ENCODE measurements at places on chromosomes 16 and 17.

- DNase-seq, result no peak
These were observed 14.2 kb downstream of the CLCN7 start for GRCh38 chr16:1460602-1461138.

DNA sequence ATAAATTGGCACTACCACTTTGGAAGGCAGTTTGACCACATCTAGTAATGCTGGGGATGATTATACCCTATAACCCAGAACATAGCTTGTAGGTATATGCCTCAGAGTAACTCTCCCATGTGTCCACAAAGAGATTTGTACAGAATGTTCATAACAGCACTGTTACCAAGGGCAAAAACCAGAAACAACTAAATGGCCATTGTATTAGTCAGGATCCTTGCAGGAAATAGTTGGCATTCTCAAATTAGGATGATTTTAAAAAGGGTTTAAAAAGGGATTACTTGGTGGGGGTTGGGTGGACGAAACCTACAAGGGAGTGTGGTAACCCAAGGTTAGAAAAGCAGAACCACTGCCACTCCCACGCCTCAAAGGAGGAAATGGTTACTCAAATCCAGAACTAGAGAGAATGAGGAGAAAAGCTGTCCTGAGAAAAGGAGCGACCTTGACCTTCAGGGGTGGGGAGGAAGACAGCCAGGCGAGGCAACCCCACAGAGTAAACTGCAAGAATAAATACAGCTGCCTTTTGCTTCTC is 2.1 kb downstream of the CPPED1 start:
- DNase-seq, result no peak

- no peak for DNase-seq
These were observed 129.5 kb downstream of the UTP18 start for GRCh38 chr17:51389875-51390274.

GRCh38 chr16:52309446-52310416 is 237.2 kb downstream of the TOX3 start:
- DNase-seq, result no peak

DNA sequence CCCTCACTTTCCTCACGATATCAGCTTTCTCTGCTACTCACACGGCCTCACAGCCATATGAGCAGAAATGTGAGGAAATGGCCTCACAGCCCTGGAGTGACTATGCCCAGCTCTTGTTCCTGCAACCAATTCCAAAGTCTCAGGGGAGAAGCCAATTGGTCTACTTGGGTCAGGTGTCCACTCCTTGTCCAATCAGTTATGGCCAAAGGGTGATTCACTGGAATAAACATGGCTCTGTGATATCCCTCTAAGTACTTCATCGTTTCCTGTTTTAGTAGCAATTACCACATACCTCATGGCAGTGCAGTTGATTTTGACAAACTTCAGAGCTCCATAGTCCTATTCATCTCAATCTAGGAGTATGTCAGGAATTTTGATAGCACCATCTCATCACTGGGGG is 195.4 kb downstream of the KATNIP start:
- DNase-seq, result no peak

DNA sequence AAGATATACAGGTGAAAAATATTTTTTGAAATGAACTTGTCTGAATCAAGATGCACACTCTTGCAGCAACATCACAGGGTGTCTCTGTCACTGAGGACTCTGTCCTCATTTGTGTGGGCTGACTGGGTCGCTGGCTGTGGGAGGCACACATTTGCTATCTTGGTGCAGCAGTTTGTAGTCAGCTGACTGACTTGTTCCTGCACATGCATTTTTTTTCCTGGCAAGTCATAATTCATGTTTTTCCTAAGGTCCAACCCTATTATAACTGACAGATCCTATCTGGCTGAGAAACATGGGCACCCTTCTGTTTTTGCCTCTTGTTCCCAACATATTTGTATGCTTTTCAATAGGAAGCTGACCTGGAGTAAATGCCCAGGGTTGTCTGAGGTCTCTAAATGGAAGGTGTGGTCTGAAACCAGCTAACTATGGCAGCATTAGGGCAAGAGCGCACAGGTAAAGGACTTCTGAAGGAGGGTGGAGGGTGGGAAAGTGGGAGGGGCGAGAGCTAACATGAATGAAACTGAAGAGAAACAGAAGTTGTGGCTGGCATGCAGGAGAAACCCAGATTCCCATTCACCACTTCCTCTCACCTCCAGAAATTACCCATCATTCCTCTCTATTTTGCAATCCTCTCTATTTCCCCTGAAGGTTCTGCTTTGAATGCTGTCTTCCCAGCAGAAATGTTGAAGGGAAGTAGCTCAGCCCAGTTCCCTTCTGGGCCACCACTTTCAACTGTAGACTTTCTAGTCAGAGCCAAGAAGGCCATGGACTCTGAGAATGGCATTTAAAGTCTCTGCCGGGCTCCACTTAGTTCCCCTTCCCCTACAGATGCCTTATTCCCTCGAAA is 166.1 kb downstream of the PRKCA start:
- DNase-seq, result no peak

GRCh38 chr17:77528516-77529327 is 388.0 kb downstream of the SEC14L1 start:
- no peak for DNase-seq

GRCh38 chr17:42849451-42850181 is 1.4 kb upstream of the AOC3 start:
- no peak for DNase-seq

- DNase-seq, result no peak
These were observed 545 bp downstream of the ARHGAP17 start for GRCh38 chr16:25014500-25015147.

- DNase-seq, result no peak
These were observed 21.5 kb upstream of the MMD start for GRCh38 chr17:55442953-55443683.

- DNase-seq, result no peak
These were observed 126.1 kb upstream of the RCVRN start for GRCh38 chr17:10031127-10031526.

DNA sequence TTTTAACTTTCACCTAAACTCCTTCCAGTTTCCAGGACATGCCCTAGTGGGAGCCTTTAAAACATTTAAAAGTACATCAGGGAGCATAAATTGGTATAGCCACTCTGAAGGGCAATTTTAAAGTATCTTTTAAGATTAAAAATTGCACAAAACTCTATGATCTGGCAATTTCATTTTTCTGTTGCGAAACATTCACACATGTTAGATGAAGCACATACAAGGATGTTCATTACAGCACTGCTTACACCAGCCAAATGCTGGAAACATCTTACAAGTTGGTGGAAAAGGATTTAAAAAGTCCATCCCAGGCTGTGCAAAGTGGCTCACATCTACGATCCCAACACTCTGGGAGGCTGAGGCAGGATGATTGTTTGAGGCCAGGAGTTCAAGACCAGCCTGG is 26.4 kb upstream of the LONP2 start:
- DNase-seq, result no peak

DNA sequence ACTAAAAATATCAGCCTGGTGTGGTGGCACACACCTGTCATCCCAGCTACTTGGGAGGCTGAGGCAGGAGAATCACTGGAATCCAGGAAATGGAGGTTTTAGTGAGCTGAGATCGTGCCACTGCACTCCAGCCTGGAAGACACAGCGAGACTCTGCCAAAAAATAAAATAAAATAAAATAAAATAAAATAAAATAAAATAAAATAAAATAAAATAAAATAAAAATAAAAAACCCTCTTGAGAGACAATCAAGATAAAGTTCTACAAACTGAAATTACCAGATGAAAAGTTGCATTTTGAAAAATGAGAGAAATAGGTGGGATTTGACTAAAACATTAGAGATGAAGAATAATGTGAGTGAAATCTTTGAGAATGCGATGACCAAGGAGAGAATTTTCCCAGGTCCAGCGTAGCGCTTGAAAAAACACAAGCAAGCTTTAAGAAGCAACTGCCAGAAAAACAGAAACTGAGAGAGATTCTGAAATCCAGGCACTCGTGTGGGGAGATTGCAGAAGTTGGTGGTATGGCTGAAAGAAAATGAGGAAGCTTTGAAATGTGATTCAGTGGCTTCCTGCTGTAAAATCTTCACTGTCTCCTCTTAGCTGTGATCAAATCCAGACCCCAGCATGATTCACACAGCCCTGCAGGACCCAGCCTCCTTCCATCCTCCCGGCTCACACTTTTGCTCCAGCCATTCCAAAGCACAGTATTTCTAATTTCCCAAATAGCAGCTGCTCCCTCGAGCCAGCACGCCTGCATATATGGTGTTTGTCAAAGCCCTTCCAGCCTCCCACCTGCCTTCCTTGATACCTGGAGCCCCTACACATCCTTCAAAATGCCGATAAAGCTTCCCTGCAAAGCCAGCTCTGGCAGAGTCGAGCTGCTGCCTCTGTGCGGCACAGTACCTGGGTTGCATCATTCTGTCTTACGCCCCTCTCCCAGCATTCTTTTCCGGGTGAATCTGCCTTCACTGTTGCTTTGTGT is 8.2 kb upstream of the CD300E start:
- DNase-seq, result no peak

DNA sequence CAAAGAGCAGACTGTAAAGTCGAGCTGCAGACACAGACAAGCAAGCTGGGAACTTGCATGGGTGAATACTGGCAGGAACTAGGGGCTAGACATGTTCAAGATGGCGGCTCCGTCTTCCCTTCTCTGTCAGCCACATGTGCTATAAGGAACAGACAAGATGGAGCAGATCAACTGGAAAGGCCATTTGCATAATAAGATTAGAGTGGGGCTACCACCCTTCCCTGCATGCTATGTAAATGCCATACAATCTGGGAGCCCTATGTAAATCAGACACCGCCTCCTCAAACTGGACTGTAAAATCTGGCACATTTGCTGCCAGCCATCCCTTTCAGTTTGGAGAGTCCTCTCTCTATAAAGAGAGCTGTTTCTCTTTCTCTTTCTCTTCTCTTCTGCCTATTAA is 640.1 kb upstream of the CDH8 start:
- DNase-seq, result no peak

DNA sequence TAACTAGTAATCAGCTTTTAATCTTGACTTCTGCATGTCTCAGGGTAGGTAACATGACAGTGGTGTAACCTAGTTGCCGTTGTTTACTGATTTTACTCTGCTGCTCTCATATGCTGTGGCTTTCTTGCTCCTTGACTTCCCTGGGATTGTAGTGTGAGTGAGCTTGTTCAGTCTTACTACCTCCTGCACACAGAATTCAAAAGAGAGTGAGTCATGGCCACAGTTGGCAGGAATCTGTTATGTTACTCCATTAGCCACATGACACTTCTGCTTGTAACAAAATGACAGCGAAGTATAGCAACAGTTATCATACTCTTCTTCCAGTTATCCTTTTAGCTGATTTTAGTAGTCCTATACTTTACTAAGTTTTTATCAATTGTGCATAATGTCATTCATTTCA is 18.8 kb downstream of the TNRC6A start:
- no peak for DNase-seq

- no peak for DNase-seq
These were observed 19.1 kb downstream of the FAM20A start for GRCh38 chr17:68581863-68582645.

- peak; percentile 25 for DNase-seq
These were observed 172.9 kb downstream of the STX8 start for GRCh38 chr17:9402590-9403199.

DNA sequence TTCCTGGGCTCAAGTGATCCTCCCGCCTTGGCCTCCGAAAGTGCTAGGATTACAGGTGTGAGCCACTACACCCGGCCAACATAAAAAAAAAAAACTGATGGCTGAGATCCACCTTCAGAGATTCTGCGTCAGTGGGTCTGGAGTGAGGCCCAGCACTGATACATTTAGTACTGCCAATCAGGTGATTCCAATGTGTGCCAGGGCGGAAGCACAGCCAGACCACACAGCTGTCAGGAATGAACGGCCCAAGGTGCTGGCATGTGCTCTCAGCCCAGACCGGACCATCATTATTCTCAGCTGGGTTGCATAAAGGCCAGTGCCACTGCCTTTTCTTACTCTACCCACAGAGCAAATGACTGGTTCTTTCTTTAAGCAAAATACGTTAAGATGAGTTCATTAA is 1.2 kb upstream of the BCO1 start:
- no peak for DNase-seq

- no peak for DNase-seq
These were observed 97.0 kb downstream of the CYLD start for GRCh38 chr16:50838885-50839284.

- no peak for DNase-seq
These were observed 111.8 kb downstream of the IRX3 start for GRCh38 chr16:54174750-54175149.

DNA sequence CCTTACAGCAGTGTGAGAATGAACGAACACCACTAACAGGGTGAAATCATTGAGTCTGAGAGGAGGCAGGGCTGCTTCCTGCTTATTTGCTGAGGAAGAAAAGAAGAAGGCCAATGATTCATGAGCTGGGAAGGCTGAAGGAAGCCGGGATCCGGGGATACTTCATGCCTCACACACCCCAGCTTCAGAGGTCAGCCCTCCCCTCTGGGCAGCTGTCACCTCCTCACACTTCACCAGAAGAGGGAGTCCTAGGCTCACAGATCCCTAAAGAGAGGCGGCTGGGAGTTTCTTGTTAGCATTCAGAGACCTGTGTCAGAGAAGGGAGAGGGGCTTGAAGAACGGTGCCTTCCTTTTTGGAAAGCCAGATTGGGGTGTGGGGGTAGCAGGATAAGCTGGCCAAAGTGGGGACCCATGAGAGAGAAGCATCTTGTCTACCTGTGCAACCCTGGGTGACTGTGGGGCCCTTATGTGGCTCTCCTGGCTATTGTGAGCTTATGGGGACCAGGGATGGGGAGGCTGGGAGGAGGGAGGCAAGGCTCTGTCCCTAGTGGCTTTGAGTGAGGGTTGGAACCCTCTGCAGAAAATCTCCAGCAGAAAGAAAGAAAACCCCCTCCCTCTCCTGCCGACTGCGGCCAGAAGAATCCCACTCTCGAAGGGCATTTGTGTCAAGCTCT is 94.6 kb downstream of the RGS9 start:
- DNase-seq, result peak; percentile 34

- no peak for DNase-seq
These were observed at the start of gene PIPOX for GRCh38 chr17:29042679-29043538. Gene PIPOX, plus strand, starts transcription at chr17:29043141. Its CDS starts 85 bp downstream, at chr17:29043226.

DNA sequence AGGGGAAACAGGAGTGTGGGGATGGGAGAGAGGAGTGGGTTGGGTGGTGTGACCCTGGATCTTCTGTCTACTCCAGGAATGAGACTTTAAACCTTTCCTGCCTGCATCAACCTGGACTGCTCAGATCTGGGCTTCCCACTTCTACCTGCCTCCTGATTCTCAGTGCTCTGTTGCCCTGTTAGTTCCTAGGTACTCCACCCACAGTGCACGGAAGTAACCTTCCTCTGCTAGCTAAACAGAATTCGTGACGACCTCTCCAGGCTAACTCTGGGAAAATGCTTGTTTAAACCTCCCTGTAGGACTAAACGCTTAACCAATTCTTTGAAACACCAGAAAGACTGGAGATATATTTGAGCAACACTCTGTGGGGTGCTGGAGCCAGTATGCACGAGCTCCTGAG is 83.4 kb upstream of the CLEC3A start:
- DNase-seq, result no peak
